Dermis microvascular lymphatic vessel endothelial cell (primary cell): ENCODE measurements at places on chromosomes 7 and 10.

DNA sequence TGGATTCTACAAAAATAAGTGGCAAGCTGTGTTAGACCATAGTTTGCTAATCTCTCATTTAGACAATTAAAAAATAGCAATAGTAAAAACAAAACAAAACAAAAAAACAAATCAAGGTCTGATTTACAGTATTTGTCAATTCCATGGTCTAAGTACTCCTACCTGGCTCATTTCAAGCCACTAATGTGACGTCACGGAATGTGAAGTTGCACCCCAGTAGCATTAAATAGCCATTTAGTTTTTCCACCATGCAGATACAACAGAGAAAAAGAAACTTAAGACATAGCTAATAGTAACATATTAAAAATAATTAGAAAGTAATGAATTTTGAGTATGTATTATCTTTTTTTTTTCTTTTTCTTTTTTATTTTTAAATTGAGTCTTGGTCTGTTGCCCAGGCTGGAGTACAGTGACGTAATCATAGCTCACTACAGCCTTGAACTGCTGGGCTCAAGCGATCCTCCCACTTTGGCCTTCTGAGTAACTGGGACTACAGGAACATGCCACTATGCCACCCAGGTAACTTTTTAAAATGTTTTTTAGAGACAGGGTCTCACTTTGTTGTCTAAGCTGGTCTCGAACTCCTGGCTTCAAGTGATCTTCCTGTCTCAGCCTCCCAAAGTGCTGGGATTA lies 101.2 kb downstream of the MKX start:
- no peak for DNase-seq

- DNase-seq = no peak
Measured at GRCh38 chr10:128461991-128462390, 335.8 kb upstream of the MKI67 start.

GRCh38 chr7:41882256-41882655 lies 179.4 kb upstream of the INHBA start:
- DNase-seq = no peak

GRCh38 chr10:68165643-68166042 lies 56.4 kb downstream of the MYPN start:
- no peak for DNase-seq

- no peak for DNase-seq
Measured at GRCh38 chr10:48683868-48684267, 805 bp upstream of the WDFY4 start.

DNA sequence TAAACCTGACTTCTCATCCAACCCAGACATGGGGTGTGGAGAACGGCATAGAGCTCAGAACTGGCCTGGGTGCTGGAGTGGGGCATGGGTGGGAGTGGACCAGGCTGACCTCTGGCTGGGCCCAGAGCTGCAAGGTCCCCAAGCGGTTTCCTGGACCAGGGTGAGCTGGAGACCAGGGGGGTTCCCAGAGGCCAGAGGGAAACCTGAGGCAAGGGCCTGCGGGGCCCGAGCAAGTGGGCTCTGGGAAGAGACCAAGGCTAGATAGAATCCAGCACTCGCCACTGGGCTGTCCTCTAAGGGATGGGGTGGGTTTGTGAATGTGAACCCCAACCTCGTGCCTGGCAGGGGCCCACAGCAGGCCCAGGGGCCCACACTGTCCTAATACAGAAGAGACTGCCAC lies 39.4 kb upstream of the RET start:
- DNase-seq = no peak

DNA sequence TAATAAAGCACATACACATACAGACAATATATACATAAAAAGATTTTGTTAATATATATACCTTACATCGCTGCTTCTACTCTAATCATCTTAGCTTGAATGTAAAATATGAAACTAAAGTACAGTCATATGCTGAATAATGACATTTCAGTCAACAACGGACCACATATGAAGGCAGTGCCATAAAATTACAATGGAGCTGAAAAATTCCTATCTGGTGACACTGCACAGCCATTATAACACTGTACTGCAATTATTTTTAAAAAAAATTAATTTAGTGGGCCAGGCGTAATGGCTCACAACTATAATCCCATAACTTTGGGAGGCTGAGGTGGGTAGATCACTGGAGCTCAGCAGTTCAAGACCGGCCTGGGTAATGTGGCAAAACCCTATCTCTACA lies 122.3 kb downstream of the JMJD1C start:
- peak; percentile 11 for DNase-seq

DNA sequence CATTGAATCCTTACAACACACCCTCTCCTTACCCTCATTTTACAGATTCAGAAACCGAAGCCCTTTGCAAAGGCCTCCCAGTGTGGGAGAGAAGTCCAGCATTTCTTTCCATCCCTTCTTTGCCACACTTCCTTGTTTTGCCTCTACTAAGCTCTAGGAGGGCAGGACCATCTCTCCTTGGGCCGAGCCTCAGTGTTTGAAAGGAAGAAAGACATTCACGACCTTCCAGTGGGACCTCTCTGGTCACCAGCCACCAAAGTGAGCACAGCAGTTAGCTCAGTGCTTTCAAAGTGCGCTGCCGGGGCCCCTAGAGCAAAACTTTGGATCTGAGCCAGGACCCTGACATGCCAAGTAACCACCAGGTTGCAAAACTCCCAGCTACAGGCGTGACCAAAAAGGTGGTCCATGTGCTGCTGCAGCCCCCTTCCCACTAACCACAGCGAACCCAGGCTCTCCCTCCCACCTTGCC lies 12.4 kb downstream of the CTBP2 start:
- no peak for DNase-seq

DNA sequence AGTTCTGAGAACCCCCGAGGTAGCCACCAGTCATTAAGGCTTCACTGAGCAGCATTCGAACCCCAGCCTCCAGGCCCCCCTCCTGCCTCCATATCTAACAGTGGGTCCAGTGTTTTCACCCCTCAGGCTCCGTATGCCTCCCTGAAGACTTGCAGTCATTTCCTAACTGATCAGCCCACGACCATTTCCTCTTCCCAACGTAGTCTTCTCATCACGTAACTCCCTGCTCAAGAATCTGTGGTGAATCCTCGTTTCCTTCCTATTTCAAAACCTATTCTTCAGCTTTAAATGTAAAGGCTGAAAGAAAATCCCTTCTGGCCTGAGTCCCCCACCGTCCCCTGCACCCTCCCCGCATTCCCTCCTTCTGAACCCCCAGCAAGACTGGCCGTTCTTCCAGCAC lies 21.1 kb downstream of the FRMD4A start:
- no peak for DNase-seq

DNA sequence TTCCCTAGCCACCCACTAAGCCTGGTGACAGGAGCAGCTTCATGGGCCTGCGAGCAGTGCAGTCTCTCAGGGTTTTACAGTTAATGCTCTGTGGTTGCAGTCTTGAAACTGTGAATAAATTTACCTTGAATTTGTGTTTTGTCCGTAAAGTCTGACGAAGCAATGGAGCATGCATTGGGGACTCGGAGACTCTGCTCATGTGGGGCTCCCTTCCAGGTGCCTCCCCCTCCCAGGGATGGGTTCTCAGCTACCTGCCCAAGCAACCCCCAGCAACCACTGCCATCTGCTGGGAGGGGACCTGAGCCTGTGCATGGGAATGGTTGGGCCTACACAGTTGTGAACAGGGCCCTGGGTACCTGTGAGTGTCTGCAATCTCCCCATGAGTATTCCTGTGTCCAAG lies 36.3 kb upstream of the IKZF1 start:
- DNase-seq = no peak

DNA sequence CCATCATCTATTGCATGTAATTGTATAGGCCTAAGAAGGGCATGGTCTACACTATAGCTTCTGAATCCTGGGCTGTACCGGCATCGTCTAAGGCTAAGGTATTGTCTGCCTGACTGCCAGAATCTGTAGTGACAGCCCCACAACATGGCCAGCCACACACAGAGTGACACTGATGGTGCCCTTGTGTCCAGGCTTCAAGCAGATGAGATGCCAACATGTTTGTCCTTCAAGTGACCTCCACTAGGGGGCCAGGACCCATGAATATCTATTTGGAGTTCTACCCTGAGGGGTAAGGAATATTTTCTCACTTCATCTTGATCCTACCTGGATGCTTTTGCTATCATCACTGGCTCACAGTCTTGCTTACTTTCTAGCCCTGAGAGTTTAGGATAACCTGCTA lies 1.5 kb downstream of the CYP3A7 start:
- peak; percentile 9 for DNase-seq

- no peak for DNase-seq
Measured at GRCh38 chr10:89744026-89744425, 42.6 kb downstream of the KIF20B start.

GRCh38 chr7:98230746-98231471 lies 19.7 kb downstream of the BHLHA15 start:
- no peak for DNase-seq

DNA sequence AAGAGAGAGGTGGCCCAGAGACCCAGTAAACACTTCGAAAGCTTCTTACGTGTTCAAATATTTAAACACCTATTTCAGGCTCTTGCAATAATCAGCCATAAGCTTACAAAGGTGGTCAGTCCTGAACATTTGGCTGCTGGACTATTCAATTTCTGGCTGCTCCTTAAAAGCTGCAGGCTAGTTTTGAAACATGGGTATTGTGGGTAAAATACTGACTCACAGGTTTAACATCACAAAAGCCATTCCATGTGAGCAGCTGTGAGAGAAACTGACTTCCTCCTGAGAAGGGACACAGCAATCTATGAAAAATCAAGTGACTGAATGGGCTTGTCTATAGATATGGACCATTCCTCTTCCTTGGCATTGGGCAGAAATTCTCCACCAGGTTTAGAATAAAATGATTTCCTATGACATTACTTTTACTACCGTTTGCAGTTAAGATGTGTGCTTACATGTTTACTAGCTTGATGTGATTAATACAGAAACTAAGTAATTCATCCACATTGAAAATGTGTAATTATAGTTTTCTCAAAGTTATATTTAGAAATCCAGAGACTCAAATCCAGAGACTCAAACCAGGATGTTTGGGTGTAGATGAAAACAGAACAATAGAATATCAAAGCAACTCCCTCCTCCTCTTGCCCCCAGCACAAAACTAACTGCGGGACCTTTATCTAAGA lies 252.3 kb downstream of the GATA3 start:
- no peak for DNase-seq
